ENCODE measurements at places on chromosomes 5 and 9.

DNA sequence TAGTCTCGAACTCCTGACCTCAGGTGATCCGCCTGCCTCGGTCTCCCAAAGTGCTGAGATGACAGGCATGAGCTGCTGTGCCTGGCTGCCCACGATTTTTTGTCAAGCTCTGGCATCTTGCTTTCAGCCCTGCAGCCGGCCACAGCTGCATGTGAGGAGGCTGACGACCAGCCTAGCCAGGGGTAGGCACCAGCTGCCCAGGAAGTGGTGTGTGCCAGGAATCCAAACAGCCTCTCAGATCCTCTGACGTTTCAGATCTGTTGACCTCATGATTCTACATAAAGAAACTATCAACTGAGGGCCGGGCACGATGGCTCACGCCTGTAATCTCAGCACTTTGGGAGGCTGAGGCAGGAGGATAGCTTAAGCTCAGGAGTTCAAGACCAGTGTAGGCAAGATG lies 19.0 kb downstream of the DYNC2I2 start:
- no peak for DNase-seq

GRCh38 chr9:107675351-107676259 lies 186.0 kb upstream of the KLF4 start:
- no peak for DNase-seq

DNA sequence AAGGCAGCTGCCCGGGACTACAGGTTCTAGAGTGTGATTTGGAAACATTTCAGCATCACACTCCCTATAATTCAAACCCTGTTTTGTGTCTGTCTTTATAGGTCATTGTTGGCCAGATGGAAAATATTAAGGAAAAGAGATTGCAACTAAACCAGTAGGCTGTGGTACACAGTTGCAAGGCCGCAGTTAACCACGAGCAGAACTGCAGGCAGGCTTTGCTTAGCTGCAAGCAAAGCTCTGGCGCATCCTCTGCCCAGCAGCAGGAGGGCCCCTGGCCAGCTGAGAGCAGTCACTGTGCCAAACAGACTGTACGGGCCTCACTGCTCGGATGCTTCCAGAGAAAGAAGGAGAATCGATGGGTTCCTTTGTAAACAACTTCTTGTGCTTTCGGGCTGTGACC lies 204.5 kb downstream of the DENND1A start:
- DNase-seq: no peak

- DNase-seq: no peak
Measured at GRCh38 chr5:148974642-148975327, 88.1 kb downstream of the SH3TC2 start.

DNA sequence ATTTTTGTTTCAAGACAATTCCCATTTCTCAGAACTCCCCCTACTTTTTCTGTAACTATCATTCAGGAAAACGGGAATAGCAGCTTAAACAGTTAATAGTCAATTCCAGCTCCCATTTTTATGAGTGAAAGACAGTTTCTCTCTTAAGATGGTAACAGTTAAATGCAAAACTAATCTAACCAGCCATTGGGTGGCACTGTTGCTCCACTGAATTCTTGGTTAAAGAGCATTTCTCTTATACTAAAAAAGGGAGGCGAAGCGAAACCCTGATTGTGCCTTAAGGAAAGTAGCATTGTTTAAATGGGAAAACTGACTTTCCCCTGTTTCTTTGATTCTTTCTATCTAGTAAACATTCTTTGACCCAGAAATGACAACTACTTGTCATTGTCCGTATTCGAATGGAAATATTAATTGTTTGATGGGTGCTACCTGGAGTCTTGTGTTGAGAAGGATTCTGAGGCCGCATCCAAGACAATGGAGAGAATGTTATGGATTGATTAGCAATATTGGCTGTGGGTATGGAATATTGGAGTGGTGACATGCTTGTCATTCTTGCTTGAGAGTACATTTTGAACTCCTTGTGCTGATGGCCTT lies 507.8 kb downstream of the MAT2B start:
- peak; percentile 1 for DNase-seq

DNA sequence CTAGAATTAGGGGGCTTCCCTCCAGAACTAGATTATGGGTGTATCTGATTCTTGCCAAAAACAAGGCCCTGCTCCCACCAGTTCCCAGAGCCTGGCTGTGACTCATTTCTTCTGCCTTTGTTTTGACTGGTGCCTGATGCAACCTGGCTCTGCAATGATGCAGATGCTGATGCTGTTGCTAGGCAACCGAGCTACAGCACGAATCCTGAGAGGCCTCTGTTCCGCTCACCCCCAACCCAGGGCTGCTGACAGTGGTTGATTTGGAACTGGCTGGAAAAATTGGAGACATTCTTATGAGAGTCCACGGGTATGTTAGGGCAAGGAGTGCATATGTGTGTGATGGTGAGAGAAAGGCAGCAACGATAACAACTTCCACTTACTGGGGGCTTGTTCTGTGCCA lies 100.3 kb downstream of the NSG2 start:
- DNase-seq: no peak

DNA sequence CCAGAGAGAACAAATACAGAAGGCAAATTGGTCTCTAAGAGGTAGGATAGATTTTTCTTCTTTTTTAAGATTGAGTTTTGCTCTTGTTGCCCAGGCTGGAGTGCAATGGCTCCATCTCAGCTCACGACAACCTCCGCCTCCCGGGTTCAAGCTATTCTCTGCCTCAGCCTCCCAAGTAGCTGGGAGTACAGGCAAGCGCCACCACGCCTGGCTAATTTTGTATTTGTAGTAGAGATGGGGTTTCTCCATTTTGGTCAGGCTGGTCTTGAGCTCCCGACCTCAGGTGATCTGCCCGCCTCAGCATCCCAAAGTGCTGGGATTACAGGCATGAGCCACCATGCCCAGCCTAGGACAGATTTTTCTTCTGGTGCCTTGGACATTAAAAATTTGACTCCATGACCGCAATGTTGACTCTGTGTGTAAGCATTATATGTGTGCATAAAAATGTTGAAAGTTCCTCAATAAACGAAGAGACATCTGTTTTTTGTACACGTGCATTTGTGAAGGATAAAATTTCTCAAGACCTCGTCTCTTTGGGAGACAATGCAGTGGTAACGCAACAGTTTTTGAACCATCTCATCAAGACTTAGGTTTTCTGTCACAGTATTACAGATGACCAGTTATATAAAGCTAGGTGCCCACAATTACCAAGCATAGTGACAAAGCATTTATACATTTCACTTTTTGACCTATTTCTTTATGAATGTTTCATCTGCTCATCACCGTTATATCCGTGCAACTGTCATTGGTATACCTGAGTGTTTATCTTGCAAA lies 17.4 kb downstream of the VCP start:
- no peak for DNase-seq

- no peak for DNase-seq
Measured at GRCh38 chr5:141478321-141478945, 2.7 kb downstream of the PCDHGC3 start.

GRCh38 chr5:143865426-143866025 lies 53.6 kb downstream of the HMHB1 start:
- DNase-seq: no peak

DNA sequence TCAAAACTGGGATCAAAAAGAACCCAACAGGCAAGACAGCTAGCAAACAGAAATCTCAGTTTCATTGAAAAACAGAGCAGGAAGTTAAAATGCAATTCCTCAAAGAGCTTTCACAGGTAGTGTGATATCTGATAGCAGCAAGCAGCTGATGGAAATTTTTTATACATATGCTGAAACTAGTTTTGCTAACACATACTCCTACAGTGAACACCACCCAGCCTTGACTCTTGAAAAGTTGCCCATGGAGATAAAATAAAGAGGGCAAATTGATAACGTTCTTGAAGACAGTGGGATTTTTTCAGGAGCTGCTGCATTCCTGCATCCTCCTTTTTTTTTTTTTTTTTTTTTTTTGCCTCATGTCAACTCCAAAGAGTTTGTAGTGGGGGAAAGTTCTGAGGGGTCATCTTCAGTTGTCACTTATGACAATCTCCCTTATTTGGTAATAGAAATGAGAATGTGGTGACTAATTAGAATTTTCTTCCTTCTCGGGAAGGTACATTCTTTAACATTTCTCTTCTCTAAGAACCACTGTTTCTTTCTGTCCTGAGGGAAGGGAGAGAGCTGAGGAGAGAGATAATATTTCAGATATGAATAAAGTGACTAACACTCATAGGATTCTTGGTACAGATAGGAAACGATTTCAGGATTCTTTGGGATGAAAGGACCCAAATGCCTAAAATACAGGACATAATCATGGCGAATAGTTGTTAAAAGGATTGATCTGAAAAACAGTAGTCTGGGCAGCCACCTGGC lies 24.6 kb downstream of the SH3RF2 start:
- DNase-seq: no peak

DNA sequence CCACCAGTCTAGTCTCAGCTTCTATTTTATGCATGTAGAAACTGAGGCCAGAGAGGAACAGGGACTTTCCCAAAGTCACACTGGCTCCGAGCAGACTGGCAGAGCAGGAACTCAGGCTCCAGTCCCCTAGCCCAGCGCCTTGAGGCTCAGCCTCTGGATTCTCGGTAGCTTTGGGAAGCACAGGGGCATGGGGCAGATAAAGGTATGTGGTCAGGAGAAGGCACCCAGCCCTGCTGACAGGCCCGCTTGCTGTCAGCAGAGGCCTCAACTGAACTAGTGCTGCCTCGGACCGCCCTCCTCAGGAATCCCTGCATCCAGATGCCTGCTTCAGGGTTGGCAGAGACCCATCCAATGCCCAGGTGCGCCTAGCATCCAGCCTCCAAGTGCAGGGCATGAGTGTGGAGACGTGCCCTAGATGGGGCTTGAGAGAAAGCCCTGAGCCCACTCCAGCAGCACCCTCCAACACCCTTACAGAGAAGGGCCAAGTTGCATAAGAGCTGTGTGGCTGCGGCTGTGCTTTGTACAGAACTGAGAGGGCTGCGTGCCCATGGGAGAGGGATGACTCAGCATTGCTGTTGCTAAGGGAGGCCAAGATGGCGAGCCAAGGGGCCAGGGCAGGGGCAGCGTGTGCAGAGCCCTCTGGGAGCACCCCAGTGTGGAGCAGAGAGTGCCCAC lies 168.6 kb downstream of the MACROH2A1 start:
- DNase-seq: no peak

GRCh38 chr9:17116400-17116837 lies 18.4 kb upstream of the CNTLN start:
- no peak for DNase-seq

- no peak for DNase-seq
Measured at GRCh38 chr9:99567436-99567835, 254.2 kb upstream of the NR4A3 start.

GRCh38 chr5:136001466-136001981 lies 27.3 kb upstream of the TGFBI start:
- no peak for DNase-seq

DNA sequence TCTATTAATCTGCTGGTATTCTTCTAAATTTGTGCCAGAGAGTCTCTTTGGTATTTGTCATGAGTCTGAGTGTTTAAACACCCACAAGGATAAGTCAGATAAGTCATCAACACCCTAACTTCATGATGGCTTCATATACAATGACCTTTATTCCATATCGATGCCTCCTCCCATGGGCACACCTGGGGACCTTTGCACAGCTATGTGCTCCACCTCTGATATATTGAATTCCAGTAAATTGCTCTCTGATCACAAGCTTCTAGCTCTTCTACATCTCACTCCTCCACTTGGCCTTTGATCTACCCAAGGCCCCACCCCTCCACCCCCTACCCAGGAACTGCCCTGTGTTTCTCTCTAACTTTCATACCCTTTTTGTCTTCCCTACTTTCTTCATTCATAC lies 102.7 kb upstream of the MIER3 start:
- DNase-seq: no peak

DNA sequence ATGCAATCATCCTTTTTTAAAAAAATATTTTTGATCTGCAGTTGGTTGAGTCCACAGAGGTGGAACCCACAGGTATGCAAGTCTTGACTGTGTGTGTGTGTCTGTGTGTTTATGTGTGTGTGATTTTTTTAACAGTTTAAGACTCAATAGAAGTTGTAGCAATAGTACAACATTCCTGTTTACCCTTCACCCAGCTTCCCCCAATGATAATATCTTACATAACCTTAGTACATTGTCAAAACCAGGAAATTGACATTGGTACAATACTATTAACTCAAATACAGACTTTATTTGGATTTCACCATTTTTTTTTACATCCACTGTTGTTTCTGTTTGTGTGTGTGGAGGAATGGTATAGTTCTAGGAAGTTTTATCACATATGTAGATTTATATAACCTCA lies 81.8 kb downstream of the SV2C start:
- no peak for DNase-seq

DNA sequence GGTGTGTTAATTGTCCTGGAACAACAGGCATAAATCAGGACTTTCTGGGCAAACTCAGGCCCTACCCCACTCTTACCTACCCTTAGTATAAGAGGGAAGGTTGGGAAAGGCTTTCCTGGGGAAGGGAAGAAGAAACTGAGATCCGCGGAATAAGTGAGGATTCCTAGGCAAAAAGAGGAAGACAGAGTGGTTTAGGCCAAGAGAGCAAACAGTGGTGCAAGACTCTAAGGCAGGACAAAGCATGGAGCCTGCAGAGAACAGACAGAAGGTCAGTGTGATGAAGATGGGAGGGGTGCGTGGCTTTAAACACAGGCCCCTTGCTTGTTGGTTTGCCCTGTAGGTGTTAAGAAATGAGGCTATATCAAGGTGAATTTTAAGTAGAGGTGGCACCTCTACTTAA lies 69.4 kb downstream of the TMC1 start:
- no peak for DNase-seq

DNA sequence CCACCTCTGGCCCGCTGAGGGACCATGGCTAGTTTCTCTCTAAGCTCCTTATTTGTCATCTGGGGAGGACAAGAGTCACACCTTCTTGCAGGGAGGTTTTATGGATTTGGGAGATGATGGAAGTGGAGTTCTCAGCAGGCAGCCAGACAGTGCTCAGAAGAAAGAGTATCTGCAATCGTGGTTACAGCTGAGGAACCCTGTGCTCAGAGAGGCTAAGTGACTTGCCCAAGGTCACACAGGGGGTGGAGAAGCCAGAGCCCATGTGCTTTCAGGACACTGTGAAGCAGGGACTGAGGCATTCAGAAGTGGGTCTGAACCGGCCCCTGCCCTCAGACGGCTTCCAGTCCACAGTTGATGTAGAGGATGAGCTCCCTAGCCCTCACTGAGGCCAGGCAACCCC lies 10.8 kb downstream of the PRRX2 start:
- DNase-seq: no peak

DNA sequence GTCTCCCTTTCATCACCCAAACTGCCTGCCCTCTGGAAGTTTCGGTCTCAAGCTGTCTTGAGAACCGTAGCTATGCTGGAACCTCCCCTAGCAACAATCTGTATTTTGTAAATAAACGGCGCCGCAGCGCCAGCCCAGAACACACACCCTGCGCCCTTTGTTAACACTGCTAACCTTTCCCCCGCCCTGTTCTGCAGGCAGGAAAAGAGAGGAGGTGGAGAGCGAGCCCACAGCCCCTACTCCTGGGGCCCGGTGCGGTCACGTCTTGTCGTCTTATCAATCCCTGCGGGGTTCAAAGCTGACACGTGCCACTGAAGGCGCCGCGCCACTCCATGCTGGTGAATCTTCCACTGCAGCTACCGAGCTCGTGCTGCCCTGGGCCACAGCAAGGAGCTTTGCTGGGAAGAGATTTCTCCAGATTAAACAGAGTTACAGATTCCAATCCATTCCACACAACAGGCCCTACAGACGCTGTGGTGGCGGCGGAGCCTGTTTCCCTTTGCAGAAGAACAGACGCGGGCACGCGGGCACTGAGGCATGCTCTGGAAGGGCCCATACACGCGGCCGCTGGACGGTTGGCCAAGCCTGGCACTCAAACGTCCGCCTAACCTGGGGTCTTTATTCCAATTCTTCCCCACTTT lies 25.3 kb downstream of the ZDHHC11B start:
- DNase-seq: peak; percentile 53

Data from T-cell (primary cell).